ENCODE measurements at places on chromosomes 11 and 22.

GRCh38 chr22:21754523-21754922, 18.9 kb upstream of the YPEL1 start:
- DNase-seq = no peak

GRCh38 chr11:44946263-44946662, 4.4 kb downstream of the TP53I11 start:
- no peak for DNase-seq

- DNase-seq = no peak
Observed at GRCh38 chr11:1052133-1053011, 15.9 kb upstream of the MUC6 start.

DNA sequence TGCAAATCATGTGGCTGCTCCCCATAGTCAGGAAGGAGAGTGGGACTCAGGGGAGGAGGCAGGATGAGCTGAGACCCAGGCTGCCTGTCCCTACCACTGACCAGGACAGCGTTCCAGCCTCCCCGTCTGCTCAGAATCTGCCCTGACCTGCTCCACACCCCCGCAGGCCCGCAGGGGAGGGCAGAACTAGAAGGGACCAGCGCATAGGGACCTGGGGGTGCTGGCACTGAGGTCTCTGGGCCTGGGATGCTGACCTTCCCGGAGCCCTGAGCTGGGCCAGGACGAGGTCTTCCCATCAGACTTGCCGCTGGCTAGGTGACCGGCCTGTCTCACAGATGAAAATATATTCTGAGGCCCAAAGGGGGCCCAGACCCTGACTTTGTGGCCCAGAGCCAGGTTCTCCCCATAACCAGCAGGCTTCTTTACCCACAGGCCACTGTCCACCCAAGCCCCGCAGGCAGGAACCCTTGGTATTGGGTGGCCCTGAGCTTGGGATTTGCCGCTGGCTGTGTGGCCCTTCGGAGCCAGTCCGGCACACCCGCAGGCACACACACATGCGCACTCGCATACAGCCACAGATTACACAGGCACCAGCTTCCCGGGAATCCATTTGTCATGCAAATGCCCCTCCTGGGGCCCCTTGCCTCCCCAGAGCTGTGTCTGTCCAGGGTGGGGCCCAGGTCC, 13.8 kb upstream of the PIM3 start:
- no peak for DNase-seq

DNA sequence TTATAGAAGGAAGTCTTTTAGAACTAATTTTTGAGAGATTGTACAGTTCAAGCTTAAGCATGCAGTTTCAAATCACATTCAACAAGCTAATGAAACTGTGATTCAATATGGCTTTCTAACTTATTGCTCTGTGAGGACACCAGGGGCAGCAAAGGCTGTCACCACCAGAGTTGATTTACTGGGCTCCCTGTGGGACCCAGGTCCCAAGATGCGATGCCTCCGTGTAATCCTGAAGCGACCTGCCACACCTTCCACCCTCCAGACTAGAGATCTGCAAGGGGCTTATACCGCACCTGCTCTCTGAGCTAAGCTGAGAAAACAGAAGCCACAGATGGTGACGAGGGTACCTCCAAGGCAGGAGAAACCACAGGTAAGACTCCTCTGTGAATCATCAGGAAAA, 918 bp upstream of the OR51Q1 start:
- no peak for DNase-seq

GRCh38 chr11:26904132-26904531, 89.8 kb upstream of the FIBIN start:
- no peak for DNase-seq

DNA sequence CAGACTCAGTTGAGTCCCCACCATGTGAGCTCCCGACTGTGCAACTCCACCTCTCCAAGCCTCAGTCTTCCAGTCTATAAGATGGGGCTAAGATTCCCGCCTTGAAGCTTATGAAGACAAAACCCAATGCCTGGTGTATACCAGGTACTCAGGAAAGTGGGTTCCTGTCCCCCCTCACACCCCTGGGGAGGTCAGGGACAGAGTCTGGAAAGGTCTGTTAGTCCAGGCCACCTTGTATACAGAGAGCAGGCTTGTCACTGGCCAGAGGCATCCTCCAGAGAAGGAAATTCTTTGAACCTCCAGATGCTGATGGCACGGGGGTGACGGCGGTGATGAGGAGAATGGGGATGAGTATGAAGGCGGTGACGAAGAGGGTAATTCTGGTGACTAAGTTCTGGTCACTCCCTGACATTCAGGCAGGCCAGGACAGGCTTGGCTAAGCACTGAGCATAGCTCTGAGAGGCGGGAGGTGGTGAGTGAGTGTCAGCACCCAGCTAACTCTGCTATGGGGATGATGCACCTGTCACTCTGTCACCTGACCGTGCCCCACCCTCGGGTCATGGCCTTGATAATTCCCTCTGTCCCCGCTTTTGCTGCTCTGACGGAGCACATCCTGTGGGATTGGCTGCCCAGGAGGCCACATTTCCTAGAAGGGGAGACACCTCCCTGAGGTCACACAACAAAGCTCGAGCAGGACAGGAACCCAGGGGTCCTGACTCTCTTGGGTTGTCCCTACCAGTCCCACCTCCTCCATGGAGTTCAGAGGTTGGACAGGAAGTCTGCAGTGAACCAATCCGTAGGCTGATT, 30.9 kb upstream of the CSNK1E start:
- DNase-seq = peak; percentile 57

- DNase-seq = no peak
Observed at GRCh38 chr22:47748271-47748670, 985.8 kb downstream of the TBC1D22A start.

All from islet precursor cell (in vitro differentiated cells).